ENCODE measurements at places on chromosomes 6 and 20.

GRCh38 chr6:83314693-83315092, 116.2 kb downstream of the ME1 start:
- DNase-seq, result no peak

GRCh38 chr6:36378936-36379335, 8.5 kb downstream of the ETV7 start:
- no peak for DNase-seq

- no peak for DNase-seq
Measured at GRCh38 chr20:10605547-10606195, 68.1 kb downstream of the JAG1 start.

GRCh38 chr6:135465307-135465706, 32.2 kb downstream of the AHI1 start:
- no peak for DNase-seq

DNA sequence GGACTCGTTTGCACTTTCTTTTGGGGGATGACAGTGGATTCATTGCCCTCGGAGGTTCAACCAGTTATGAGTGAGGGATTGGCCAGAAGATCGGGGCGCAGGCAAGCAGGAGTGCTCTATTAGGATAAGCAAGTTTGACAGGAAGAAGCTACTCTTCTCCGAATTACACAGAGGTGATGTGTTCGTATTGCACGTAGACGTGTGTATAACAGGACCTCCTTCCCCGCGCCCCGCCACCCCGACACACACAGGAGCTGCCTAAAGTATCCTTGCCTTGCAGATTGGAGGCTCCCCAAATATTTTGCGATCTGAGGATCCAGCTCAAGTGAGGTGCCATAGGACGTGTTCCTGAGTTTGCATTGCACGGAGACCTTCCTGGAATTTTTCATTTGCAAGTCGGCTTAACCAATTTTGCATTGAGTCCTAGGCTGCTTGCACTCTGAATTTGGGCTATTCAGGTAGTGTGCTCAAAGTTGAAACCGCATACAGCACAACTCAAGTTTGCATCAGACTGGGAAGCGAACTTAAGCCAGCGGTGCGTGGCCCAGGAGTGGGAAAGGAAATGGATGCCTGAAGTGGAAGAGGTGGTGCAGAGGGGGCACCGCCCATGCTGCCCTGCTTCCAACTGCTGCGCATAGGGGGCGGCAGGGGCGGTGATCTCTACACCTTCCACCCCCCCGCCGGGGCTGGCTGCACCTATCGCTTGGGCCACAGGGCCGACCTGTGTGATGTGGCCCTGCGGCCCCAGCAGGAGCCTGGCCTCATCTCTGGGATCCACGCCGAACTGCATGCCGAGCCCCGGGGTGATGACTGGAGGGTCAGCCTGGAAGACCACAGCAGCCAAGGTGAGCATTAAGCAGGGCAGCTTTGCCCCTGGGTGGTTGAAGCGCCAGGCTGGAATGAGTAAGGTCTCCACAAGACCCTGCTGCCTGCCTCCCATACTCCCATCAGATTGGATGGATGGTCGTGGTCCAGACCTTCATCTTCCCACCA, 770 bp downstream of the TCF19 start:
- DNase-seq, result no peak

GRCh38 chr6:33004940-33005339, 4.5 kb downstream of the HLA-DOA start:
- DNase-seq, result no peak

GRCh38 chr20:11372876-11373790, 544.6 kb upstream of the BTBD3 start:
- DNase-seq, result no peak

- no peak for DNase-seq
Measured at GRCh38 chr20:47561603-47562583, 60.2 kb downstream of the NCOA3 start.

- no peak for DNase-seq
Measured at GRCh38 chr6:124869416-124869815, 92.8 kb upstream of the RNF217 start.

GRCh38 chr6:157253699-157254098, 69.6 kb downstream of the TMEM242 start:
- DNase-seq, result no peak

- DNase-seq, result no peak
Measured at GRCh38 chr6:99589290-99589672, 17.4 kb upstream of the PRDM13 start.

DNA sequence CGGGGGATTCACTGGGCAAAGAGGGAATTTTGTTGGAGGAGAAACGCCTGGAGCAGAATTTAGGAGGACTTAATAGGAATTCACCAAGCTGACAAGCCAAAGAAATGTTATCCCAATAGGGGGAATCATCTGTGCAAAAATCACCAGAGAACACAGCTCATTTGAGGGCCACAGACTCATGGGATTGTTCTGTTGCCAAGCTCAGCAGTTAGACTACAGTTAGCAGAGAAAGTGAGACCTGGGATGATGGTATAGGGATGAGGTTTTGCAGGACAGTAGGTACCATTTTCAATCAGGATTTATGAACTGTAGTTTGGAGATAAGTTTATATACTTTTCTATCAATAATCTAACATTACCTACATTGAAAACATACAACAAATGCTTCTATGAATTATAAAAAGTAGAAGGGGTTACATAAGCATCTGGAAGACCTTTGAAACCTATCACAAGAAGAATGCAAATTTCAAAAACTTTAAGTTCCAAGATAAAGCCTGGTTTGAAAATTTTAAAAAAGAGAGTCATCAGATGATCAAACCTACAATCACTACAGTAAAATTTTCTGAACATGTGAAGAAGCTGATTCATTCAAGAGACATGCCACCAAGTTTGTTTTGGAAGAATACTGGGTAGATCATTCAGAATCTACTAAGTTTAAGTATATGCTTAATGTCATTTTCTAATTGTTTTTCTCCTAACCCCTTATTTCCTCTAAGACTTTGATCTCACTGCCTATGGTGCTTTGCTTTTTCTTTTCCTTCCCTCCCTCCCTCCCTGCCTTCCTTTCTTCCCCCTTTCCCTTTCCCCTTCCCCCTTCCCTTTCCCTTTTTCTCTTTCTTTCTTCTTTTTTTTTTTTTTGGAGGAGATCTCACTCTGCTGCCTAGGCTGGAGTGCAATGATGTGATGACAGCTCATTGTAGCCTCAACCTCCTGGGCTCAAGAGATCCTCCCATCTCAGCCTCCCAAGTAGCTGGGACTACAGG, 81.5 kb downstream of the KIF13A start:
- DNase-seq, result no peak

- no peak for DNase-seq
Measured at GRCh38 chr6:27642744-27643456, 170.0 kb upstream of the ZNF184 start.

DNA sequence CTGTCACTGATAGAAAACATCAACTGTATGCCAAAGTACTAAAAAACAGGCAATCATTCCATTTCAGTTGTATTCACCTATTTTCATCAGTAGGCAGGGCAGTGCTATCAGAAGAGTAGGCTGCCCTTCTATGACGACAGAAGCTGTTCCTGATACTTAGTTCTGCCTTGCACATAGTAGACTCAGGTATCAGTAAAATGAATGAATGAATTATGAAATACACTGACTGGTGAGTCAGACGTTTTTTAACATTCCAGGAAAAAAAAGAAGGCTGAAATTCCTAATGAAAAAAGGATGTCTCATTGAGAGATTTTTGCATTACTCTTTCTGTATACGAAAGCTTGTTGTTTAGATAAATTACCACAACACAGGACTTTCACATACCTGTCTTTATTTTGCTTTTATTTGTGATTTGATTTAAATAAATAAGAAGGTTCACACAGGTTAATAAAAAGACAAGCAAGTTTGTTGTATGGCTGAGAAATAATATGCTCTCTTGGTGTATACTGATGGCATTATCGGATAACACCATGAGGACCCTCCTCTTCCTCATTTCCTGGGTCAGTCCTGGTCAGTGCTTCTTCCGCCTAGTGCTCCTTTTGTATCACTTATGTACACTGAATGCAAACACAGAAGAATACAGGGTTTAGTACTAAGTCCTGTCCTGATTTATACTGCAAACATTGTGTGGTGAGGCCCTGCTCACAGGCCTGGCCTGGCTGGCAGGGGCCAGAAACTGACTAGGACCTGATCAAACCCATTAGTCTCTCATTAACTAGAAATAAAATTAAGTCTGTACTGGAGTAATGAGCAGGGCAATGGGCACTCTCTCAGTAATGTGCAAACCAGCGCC, 39.4 kb upstream of the SPDEF start:
- DNase-seq, result no peak

GRCh38 chr6:31736021-31736767, at the start of gene CLIC1:
Gene CLIC1 (minus strand): TSS chr6:31736530. CDS start chr6:31736300, 230 bp downstream.
- peak; percentile 64 for DNase-seq

GRCh38 chr20:43542161-43542560, 16.7 kb upstream of the SGK2 start:
- DNase-seq, result no peak

DNA sequence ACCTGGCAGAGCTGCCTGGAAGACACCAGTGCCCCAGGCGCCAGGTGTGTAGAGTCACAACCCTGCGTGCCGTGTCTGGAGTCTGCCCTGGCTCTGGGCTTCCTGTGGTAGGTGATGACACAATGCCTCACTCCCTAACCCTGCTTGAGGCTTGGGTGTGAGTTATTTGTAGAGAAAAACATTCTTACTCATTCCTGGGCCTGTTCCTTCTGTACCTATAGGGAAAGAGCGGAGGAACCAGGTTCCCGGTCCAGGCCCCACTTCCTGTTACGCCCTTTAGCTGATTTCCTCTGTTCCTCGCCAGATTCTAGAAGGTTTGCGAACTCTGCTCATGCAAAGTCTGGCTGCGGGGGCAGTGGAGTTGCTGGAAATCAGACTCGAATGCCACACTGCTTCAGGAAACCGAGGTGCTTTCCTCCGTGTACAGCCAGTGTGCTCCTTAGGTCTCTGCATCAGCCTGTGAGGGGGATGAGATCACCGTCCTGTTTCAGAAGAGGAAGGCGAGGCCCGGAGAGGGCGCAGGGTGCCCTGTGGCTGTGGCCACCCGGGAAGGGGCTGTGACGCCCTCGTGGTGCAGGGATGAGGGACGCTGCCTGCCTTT, 67.1 kb upstream of the DUSP22 start:
- peak; percentile 24 for DNase-seq

- no peak for DNase-seq
Measured at GRCh38 chr6:4586469-4586859, 189.7 kb upstream of the CDYL start.

DNA sequence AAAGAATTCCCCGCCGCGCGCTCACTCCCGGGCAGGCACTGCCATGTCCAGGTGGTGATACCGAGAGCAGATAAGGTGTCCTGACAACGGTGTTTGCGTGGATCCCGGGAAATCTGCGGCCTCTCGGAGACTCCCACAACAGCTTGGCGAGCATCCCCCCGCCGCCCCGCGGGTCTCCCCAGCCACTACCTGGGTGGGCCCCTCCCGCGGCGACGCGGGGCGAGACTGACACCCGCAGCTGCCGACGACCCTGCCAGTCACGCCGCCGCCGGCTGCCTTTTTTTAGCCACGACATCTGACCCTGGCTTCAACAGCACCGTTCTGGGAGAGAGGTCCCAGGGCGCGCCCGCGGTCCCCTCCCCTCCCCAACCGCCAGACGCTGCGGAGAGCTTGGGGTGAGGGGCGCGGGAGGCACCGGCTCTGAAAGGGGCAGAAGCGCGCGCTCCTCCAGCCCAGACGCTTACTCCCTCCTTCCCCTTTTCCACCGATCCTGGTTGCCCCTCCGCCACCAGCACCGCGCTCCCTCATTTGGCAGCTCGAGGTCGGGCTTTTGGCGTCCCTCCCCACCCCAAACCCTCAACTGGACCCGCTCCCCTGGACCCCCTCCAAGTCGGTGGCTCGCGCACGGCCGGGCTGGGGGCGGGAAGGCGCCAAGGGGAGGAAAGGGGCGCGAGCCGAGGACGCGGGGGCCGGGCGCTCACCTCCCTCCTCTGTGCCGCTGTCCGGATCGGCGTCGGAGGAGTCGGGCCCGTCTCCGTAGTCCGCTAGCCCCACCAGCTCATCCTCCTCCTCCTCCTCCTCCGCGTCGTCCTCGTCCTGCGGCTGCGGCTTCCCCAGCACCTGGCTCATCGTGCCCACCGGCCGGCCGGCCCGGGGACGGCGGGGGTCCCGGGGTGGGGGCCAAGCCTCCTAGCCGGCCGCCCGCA, 665 bp downstream of the RRAGD start:
- DNase-seq, result peak; percentile 3

DNA sequence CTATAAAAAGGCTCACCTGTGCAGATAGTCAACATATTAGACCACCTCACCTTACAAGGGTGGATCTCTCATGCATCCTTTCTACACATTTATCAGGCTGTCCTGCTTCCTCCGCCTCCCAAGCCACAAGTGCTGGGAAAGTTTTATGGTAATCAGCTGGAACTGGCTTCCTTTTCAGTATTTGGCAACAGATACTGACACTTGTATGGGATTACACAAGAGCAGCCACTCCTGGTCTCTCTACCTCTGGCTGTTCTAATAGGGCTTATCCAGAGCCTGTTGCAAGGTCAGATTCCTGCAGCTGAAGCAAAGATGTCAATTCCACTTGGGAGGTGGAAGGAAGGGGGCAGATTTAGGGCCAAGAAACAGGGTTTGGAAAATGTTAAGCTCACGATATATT, 503 bp upstream of the GPLD1 start:
- no peak for DNase-seq

DNA sequence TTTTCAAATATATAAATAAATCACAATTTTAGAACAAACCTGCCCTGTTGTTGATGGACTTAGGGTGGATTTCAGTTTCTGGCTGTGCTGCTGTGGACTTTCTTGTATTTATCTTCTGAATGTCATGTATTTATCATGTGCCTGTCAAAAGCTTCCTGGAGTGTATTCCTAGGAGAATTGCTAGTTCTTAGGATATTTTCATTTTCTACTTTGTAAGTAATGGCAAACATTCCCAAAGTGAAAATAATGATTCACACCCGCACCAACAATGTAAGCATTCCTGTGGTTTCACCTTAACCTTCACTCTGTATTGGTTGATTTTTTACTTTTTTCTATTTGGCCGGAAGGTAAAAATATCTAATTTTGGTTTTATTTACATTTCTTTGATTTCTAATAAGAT, 387.8 kb downstream of the SMOC2 start:
- DNase-seq, result no peak

GRCh38 chr6:12356983-12357972, 67.1 kb downstream of the EDN1 start:
- DNase-seq, result no peak

GRCh38 chr20:58173930-58174707, 54.3 kb downstream of the ANKRD60 start:
- no peak for DNase-seq
